CD4-positive, alpha-beta T cell treated with Interferon gamma for 1 hour (primary cell): ENCODE measurements at places on chromosomes 7 and 10.

DNA sequence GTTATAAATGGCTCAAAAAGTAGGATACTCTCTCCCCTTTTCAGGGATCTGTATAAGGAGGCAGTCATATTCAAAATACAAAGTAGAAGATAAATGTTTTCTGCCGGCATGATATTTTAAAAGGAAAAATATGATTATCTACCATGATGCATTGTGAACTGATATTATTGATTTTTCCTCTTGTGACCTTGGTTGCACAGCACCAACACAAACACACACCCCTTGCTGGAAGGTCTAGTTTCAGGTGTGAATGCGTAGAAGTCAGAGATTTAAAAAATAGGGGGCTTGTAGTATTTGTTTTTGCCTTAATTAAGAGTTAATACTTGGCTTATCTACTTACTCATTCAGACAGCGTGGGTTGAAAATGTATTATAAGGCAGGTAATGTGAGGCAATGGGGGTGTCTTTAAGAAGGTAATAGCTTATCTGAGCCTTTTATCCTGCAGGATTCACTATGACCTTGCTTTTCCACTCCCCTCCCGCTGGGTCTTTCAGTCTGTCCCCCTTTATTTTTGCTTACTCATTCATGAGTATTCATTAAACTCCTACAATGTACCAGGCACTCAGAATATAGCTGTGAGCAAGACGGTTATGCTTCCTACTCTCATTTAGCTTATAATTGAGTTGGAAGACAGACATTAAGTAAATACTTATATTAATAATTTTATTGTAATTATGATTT, 390.6 kb downstream of the SDK1 start:
- no peak for DNase-seq

DNA sequence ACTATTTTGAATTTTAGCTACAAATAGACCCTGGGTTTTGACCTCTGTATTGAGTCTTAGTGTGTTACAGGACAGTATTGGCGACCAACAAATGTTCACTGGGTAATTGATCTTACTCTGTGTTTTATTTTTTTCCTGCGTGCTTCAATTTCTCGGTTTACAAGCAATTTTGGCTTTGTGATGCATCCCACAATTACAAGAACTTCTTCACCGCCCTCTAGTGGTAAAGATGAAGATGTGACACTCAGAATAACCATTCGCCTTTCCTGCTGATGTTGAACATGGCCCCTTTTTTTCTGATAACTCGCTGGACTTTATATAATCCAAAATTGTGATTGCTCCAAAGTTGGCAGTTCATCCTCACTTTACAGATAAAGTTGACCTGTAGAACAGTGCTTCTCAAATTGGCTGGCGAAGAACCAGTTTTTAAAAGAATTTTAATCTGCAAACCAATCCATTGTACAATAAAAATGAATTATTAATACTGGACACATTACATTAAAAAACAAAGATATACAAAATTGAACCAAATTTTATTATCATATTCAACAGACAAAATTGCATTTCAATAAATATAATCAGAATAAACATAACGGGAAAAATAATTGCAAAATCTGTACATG, 20.2 kb upstream of the SMC3 start:
- no peak for DNase-seq

GRCh38 chr10:77062381-77062780, 575.2 kb downstream of the KCNMA1 start:
- no peak for DNase-seq

- no peak for DNase-seq
Measured at GRCh38 chr10:12603766-12604470, 254.6 kb downstream of the CAMK1D start.

DNA sequence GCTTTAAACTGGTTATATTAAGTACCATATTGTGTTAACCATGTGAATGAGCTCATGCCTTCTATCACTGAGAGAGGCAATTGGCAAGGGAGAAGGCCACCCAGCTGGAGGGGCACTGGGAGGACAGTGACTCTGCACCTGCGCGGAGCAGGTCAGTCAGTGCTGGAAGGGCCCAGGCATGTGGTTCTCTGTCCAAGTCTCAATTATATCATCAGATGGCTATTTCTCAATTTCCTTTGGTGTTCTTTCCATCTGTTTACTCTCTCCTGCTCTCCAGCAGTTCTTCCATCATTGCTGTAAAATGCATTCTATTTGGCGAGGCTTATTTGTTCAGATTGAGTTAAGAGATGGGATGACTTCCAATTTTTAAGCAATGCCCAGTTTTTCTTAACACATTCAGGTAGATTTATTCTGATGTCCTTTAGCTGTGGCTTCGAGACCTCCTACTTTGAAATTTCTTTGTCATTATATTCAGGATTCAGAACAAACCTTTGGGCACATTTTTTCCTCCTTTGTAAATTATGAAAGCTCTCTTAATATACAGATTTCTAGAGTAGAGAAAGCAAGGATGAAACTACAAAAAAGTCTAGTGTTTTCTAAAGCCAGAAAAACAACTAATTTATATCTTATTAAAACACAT, 159.3 kb downstream of the BMPER start:
- DNase-seq, result no peak

DNA sequence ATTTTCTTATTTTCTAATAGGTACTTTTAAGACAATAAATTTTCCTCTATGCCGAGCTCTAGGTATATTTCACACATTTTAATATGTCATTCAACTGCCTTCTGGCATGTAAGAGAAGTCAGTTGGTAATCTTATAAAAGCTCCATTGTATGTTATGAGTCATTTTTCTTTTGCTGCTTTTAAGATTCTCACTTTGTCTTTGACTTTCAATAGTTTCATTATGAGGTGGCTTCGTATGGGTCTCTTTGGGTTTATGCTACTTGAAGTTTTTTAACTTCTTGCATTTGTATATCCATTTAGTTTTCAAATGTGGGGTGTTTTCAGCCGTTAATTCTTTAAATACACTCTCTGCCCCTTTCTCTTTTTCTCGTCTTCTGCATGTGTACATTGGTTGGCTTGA, 80.5 kb downstream of the ABCA13 start:
- DNase-seq, result no peak

DNA sequence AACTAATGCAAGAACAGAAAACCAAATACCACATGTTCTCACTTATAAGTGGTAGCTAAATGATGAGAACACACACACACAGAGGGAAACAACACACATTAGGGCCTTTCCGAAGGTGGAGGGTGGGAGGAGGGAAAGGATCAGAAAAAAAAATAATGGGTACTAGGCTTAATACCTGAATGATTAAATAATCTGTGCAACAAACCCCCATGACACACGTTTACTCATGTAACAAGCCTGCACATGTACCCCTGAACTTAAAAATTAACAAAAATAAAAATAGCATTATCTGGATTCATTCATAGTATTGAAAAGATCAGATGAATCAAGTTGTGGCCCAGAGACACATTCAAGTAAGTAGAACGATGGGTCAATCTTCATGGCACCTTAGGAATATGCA, 159.5 kb upstream of the POT1 start:
- no peak for DNase-seq

DNA sequence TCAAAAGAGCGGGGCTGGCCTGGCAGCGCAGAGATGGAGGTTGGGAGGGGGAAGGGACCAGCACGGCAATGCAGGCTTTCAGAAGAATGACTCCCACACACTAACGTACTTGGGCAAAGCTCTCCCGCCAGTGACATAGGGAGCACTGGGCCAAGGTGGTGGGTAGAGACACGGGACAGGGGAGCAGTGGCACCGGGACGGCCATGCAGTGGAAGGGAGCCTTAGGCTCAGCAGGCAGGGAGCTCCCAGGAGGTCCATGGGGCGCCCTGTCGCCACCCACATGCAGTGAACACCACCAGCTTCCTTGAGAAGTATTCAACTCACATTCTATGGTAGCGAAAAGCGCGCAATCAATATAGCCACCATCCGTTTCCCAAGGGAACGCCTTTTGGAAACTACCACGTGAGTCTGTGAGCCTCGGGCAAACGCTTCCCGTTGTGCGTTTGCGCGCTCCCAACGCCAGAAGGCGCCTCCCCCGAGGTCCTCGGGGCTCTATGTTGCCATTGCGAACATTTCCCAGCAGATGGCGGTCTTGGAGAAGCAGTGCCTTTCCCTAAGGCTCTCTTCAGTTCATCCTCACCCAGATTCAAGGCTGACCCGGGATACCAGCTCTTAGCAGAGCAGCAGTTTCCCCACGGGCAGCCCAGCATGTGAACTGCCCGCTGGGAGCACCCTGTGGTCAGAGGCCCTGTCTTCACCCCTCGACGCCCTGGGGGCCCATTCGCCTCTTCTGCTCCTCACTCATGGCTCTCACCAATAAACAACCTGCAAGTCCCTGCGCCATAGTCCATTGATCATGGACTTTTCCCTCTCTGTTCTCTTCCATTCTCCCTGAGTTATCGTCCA, 16.4 kb upstream of the OPALIN start:
- DNase-seq, result peak; percentile 67

- DNase-seq, result peak; percentile 14
Measured at GRCh38 chr7:159144758-159145489, at the start of gene VIPR2. VIPR2 (minus strand) TSS chr7:159144867; CDS start chr7:159144771, 96 bp downstream.

DNA sequence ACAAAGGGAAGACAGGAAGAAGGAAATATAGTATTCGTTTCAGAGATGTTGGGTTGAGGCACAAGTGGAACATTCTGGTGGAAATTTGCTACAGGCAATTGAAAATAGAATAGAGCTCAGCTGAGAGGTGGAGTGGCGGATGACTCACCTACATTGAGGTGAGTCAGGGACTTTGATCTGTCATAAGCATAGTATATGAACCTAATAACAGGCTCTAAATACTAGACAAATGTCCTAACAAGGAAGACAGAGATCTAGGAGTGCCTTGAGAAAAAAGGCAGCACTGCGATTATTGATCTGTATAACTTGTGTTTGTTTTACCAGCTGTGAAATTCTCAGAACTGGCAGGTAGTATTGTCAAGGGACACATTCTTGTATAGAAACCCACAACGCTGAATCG, 907 bp upstream of the IFRD1 start:
- DNase-seq, result no peak

- peak; percentile 55 for DNase-seq
Measured at GRCh38 chr10:89163265-89163995, 43.7 kb downstream of the CH25H start.

DNA sequence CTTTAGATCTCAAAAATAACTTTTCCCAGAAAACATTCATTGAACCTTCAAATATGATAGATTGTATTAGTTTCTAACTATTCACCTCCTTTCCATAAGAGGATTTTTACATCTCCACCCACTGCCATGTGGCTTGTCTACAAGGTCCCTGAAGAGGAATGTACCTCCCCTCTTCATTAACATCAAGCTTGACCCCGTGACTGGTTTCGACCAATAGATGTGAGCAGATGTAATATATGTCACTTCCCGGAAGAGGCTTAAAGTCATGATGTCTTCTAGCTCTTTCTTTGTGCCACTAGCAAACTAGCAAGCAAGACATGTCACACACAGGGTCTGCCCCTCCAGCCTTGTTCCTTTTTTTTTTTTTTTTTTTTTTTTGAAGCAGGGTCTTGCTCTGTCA, 6.9 kb downstream of the BAZ1B start:
- DNase-seq, result no peak

GRCh38 chr10:32379950-32380551, 33.1 kb upstream of the EPC1 start:
- no peak for DNase-seq

- no peak for DNase-seq
Measured at GRCh38 chr7:34330308-34330707, 327.7 kb upstream of the NPSR1 start.

DNA sequence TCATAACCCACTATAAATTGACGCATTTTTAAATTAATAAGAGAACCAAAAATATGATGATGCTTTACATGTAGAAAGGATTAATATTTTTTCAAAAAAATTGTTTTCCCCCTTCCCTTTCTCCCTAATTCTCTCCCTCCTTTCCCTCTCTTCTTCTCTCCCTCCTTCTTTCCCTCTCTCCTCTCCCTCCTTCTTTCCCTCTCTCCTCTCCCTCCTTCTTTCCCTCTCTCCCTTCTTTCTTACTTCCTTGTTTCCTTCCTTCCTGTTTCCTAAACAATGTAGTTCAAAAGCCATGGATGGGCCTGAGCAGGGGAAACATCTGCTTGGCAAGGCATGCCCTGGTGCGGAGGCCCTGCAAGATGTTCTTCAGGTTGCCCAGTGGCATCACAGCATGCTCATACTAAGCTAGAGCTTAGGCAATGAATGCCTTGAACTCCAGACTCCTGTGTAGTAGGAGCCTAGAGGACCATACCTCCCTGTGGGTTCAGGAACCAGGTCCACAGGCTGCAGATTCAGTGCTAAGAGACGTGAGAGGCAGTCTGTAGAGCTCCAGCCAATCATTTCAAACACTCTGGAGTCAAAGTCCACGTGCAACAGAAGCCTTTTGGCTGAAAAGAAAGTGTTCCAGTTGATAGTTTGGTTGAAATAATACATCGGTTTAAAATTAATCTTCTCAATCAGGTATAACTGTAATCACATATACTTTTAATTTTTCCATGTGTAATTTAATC, 20.1 kb upstream of the MRPS17 start:
- no peak for DNase-seq

- no peak for DNase-seq
Measured at GRCh38 chr10:112382515-112383235, 8.8 kb downstream of the ACSL5 start.

GRCh38 chr10:103775776-103776175, 79.6 kb downstream of the SH3PXD2A start:
- no peak for DNase-seq

- DNase-seq, result no peak
Measured at GRCh38 chr7:130494431-130494858, 2.6 kb downstream of the MEST start.

DNA sequence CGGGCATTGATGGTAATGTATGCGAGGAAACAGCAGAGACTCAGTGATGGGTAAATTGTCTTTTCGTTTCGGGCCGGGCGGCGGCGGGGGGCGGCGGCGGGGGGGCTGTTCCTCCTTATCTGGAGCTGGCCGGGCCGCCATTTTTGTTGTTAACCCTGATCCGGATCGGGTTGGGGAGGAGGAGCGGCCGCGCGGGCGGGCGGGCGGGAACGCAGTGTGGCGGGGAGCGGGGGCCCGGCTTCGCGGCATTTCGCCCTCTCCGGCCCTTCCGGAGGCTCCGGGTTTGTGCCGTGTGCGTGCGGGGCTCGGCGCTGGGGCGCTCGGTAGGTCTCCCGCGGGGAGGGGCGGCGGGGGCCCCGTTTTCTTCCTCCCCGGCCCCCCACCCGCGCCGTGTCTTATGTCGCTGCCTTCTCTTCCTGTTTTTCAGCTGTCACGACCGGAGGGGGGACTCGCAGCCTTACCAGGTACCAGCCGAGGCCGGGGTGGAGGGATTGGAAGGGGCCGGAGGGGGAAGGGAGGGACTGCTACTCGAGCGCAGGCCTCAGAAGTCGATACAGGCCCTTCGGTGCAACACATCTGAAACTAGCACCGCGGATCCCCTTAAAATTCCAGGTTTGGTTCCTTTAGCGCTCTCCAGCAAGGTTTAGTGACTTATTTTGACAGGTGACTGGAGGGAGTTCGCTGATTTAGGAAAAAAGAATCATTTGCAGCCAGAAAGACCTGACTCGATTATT, 820 bp downstream of the WAC start:
- peak; percentile 63 for DNase-seq

GRCh38 chr7:139358541-139359365, 941 bp upstream of the LUC7L2 start:
- peak; percentile 53 for DNase-seq

DNA sequence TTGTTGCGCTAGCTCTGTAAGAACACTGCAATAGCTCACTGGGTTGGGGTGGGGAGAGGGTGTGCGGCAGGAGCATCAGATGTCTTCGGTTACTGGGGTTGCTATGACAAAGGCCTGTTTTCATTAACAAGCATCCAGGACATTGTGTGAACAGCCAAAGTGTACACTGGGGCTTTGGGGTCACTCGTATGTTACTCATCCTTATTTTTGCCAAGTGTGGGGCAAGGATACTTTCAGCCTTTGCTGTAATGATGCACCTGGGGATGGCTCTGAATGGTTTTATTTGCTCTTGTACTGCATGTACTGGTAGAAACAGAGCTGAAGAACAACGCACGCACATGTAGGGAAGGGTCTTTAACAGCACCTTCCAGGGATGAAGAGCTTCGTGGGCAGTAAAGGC, 73.0 kb upstream of the AFAP1L2 start:
- DNase-seq, result no peak
